Hematopoietic multipotent progenitor cell treated with erythropoietin and hydrocortisone succinate and interleukin-3 and kit ligand, for 4 days (in vitro differentiated cells): ENCODE measurements at places on chromosomes 4 and X.

GRCh38 chrX:38664285-38664684, 102.9 kb downstream of the TSPAN7 start:
- DNase-seq: peak; percentile 63

DNA sequence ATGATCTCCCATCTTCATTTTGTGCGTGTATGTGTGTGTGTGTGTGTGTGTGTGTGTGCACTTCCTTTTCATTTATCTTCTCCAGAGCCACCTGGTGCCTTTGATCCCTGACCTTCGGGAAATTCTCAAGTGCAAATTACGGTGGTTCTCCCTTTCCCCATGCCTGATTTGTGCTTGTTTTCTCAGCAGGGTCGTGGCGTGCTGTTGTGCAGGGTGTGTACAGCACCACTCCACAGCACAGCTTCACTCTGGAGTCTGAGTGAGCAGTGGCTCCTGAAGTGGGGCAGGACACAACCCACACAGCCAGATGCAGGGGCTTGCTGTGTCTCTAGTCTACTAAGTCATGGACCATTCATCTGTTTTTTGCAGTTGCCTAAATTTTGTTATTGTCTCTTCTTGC, 114.2 kb upstream of the TBC1D9 start:
- DNase-seq: no peak

GRCh38 chr4:147012059-147012707, 66.5 kb upstream of the TTC29 start:
- no peak for DNase-seq

DNA sequence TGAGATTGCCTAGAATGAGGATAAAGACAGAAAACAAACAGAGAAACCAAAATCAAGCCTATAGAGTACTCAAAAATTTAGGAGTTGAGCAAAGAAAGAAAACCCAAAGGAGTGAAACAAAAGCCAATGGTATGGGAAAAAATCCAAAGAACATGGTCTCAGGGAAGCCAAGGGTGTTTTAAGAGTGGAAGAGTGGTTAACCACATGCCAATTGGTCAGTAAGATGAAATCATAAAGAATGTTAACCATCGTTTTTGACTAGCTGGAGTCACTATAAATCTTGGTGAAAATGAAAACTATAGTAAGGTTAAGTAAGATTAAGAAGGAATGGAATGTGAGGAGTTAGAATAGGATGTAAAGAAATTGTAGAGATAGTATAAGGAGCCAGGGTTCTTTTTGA, 64.7 kb upstream of the RPL34 start:
- DNase-seq: no peak

- no peak for DNase-seq
Observed at GRCh38 chrX:107323786-107324492, 117.5 kb downstream of the DNAAF6 start.

DNA sequence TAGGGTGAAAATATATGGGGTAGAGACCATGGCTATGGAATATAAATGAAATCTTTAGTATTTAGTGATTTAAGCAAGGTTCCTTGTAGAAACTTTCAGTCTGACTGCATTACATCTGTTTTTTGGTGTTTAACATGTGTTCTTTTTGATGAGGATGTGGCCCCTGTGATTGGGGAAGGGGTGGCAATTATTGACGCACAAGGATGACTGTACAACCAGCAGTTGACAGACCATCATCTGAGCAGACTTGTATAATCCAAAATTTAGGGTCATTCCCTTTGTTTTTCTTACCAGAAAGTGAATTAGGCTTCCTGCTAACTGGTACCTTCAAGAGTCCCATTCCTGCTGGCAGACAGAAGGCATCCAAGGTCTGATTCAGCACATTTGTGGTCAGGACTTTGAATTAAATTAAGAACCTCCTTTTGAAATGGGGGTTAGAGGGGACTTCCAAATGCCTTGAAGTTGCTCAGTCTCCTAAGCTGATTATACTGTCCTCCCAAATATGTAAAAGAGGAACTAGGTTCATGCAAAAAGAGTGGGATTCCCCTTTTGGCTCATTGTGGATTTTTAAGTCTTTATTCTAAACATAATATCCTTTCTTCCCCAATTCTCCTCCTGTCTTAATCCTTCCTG, 112.4 kb upstream of the CXCL13 start:
- peak; percentile 12 for DNase-seq

DNA sequence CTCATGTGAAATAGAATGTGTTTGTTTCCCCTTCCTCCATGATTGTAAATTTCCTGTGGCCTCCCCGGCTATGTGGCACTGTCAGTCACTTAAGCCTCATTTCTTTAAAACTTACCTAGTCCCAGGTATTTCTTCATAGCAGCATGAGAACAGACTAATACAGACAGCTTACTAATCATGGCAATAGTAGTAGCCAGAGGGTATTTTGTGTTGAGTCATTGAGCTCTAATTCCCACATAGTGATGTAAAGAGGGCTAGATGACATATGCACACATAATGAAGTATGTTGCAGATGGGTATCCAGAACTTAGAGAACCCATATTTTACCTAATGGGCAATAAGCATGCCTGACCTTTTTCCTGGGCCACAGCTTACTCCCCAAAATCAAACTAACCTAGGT, 1197.2 kb downstream of the PCDH7 start:
- DNase-seq: no peak

DNA sequence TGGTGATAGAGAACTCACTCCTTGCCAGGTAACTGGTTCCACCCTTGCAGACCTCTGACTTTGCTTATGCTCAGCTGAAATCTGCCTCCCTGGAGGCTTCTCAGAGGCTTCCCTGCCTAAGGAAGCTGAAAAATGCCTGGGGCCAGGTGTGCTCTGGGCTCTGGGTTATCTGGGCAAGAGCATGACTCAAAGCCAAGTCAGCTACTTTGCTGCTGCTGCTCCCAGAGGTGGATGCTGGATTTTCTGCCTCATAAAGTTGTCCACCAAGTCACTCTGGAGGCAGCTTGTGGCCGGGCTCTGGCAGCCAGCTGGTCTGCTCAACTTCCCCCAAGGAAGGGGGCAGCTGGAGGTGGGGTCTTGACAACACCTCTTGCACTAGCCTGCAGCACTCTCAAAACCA, 132.7 kb downstream of the PJA1 start:
- DNase-seq: no peak

GRCh38 chr4:106775636-106776035, 260.5 kb downstream of the DKK2 start:
- DNase-seq: peak; percentile 27

DNA sequence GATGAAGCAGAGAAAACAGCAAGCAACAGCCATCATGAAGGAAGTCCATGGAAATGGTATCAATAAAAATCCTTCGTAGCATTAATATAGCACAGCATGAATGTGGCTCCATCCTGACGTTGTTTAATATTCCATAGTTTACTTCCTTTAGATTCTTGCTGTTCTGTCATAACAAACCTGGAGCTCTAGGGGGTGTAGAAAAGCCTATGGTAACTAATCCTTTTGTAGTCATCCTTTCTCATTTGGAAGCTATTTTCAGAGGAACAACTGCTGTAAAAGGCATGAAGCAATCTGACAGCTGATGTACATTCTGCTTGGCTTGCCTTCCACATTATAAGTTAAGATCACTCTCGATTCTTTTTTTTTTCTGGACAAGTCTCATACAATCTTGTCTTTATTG, 914 bp downstream of the MYOZ2 start:
- DNase-seq: no peak

- peak; percentile 80 for DNase-seq
Observed at GRCh38 chrX:37685381-37686359, at the start of gene XK. TSS of gene XK (plus strand) at chrX:37685791. CDS start at chrX:37685962, 171 bp downstream.

- DNase-seq: no peak
Observed at GRCh38 chrX:79231662-79232061, 87.2 kb downstream of the GPR174 start.

GRCh38 chr4:148795156-148795864, 353.1 kb upstream of the NR3C2 start:
- no peak for DNase-seq
